Mesendoderm (in vitro differentiated cells): ENCODE measurements at places on chromosomes 5 and 9.

- no peak for DNase-seq
Measured at GRCh38 chr5:91712718-91713117, 329.6 kb upstream of the ARRDC3 start.

DNA sequence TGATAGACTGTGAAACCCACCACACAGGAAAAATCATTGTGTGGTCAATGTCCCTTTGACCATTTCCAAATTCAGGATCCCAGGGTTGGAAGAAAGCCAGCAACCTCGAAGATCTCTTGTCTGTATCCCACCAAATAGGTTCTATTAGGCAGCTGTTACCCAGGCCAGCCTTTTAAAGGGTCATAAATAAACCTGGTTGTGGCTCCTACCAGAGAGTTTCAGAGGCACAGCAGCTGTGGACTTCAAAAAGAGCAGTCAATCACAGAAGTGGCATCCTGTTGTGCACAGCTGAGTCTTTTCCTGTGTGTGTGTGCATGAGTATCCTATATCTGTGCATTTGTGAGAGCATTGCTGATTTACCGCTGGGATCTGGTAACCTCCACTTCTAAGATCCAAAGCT lies 23.7 kb upstream of the OR2S2 start:
- DNase-seq: no peak

GRCh38 chr5:115556276-115556675 lies 11.7 kb upstream of the FEM1C start:
- DNase-seq: no peak

- no peak for DNase-seq
Measured at GRCh38 chr9:133622555-133622954, 13.4 kb upstream of the FAM163B start.

GRCh38 chr9:121700832-121701419 lies 49.5 kb downstream of the DAB2IP start:
- no peak for DNase-seq

GRCh38 chr9:114093031-114093471 lies 6.0 kb downstream of the KIF12 start:
- no peak for DNase-seq

- DNase-seq: peak; percentile 92
Measured at GRCh38 chr5:30607301-30607894, 586.1 kb upstream of the CDH6 start.

- DNase-seq: no peak
Measured at GRCh38 chr5:137575847-137576246, 76.7 kb upstream of the SPOCK1 start.

- DNase-seq: no peak
Measured at GRCh38 chr5:57417971-57418370, 64.6 kb downstream of the ACTBL2 start.

GRCh38 chr5:3226196-3226920 lies 369.3 kb upstream of the IRX1 start:
- no peak for DNase-seq

GRCh38 chr9:35748242-35748857 lies 678 bp downstream of the GBA2 start:
- no peak for DNase-seq

- DNase-seq: no peak
Measured at GRCh38 chr5:133123297-133123696, 71.5 kb downstream of the HSPA4 start.

DNA sequence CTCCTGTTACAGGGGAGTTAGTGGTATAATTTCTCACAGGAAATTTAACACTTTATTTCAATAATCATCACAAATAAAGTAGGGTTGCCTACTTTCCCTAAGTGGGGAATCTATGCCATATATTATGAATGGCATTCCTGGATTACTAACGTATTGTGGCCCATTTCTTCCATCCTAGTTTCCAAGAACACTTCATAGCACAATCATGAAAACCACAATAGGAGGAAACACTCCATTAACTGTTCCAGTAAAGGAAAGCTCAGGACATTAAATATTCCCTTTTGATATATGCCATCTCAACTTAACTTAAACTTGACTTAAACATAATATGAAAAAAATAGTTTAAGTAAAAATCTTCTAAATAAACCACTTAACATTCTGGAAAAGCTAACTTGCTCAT lies 2.1 kb downstream of the CPLANE1 start:
- DNase-seq: no peak

GRCh38 chr9:83456226-83456625 lies 82.0 kb downstream of the FRMD3 start:
- no peak for DNase-seq

- DNase-seq: no peak
Measured at GRCh38 chr9:76716085-76716672, 48.1 kb upstream of the PCA3 start.

GRCh38 chr9:15553528-15553898 lies 670 bp downstream of the CCDC171 start:
- no peak for DNase-seq

GRCh38 chr5:3214838-3215374 lies 380.7 kb upstream of the IRX1 start:
- no peak for DNase-seq

DNA sequence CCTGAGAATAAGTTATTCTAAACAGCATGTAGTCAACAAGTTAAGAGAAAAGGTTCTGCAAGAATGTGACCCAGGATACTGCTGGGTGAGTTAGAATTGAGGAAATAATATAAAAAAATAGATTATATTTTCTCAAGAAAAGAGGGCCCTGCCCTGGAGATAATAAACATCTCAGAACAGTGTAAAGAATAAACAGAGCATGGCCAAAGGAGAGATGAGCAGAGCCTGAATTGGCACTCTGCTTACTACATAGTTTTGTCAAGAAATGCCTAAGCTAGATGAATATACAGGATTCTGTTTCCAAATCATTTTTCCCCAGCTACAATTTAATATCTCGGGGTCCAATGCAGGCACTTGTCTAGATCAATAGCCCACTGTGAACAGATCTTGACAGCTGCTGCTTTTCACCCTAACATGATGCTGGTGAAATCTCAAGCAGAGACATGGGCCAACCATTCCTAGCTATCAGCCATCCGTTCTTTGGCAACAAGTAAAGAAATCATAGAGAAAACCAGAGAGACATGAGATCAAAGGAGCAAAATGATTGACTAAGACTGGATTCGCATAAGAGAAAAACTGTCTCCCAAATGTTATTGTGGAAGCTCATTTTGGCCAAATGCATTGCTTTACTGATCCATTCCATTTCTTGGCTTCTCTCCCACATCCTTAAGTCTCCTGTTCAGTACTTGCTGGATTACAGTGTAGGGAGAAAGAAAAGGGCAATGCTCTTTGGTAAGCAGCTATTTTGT lies 173.2 kb downstream of the PRELID2 start:
- no peak for DNase-seq

- no peak for DNase-seq
Measured at GRCh38 chr9:134772331-134772730, 108.3 kb upstream of the FCN2 start.

DNA sequence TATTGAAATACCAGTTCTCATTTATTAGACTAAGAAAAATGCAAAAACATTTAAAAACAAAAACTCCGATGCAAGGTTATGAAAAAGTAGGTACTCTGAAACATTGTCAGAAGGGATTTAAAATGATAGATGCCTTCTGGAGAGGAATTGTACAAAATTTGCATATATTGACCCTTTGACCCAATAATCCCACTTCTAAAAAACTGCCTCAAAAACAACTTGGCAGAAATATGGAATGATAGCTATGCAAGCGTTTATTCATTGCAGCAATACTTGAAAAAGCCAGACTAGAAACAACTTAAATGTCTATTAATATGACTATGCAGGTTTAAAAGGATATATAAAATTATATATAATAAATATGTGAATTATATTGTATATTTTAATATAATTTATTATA lies 118.4 kb downstream of the PLK2 start:
- no peak for DNase-seq

GRCh38 chr9:68844157-68844556 lies 139.1 kb downstream of the PIP5K1B start:
- no peak for DNase-seq

DNA sequence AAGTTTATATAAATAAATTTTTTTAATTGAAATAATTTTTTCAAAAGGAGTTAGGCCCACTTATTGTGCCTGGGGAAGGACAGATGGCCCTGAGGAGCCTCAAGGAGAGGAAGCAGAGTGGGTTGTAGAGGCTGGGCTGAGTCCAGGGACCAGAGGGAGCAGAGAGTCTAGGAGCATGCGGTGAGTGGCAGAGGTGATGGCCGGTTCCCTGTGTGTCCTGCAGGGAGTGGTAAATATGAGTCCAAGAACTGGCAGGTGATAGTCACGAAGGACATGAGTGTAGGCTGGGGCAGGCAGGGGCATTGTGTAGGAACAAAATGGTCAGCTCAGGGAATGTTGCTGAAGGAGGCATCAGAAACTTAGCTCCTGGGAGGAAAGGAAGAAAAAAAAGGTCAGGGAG lies 8.3 kb upstream of the BTNL9 start:
- no peak for DNase-seq

DNA sequence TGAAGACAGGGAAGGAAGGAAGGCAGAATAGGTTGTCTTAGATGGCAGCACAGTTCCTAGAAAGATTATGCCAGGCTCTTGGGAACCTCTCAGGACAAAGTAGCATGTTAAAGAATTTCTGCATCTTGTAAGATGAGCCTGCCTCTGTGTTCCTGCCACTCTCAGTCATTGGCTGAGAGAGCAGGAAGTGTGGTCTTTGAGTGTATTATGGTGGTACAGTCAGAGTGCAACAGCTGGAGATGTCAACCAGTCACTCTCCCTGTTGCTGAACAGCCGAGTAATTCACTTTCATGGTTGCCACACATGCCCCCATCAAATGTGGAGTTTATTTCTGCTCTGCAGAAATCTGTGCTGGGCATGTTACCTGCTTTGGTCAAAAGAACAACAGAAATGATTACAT lies 659.6 kb upstream of the RIOK2 start:
- DNase-seq: no peak

DNA sequence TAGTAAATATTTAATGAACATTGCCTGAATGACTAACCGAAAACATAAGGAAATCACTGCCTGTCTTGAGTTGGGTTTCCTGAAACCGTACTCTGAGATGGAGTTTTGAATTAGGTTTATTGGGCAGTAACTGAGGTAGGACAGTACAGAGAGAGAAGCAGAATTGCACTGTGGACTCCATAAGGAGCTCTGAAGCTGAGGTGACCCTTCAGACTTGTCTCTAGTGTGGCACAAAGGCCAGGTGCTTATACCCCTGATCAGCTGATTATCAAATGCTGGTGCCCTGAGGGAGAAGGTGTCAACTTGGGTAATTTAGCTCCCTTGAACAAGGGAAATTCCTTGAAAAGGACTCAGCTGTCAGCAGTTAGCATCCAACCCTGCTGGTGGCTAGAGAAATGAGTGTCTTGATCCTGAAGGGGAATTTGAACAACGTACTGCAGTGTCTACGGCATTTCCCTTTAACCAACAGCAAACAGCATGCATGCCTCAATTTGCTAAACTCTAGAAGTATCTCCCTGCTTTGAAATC lies 135.0 kb upstream of the SMARCA2 start:
- peak; percentile 15 for DNase-seq

- no peak for DNase-seq
Measured at GRCh38 chr5:103503066-103503465, 59.5 kb downstream of the NUDT12 start.

DNA sequence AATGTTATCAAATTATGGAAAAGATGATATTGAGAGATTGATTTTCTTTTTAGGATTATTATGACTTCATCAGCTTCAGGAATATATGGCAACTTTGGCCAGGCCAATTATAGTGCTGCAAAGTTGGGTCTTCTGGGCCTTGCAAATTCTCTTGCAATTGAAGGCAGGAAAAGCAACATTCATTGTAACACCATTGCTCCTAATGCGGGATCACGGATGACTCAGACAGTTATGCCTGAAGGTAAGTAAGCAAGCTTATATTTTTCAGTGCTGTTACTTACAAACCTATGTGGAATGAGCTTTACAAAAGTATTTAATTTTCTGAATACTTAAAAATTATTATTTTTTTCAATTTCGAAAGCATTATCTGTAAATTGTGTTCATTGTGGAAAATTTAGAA lies 26.5 kb downstream of the HSD17B4 start:
- peak; percentile 80 for DNase-seq
